ENCODE measurements at places on chromosomes 3 and 15.

DNA sequence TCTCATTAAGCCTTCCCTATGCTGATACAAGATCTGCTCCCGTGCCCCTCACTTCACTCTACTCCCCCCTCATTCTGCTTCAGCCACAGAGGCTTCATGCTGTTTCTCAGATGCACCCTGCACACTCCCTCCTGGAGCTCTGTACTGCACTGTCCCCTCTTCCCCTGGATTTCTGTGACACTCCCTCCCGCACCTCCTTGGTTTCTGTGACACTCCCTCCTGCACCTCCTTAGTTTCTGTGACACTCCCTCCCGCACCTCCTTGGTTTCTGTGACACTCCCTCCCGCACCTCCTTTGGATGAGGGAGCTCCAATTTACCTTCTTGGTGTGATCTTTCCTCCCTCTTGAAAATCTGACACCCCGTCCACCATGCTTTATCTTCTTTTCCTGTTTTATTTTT is 28.2 kb downstream of the BDH1 start:
- H3K27me3 ChIP-seq = no peaks in the 10 kb centered on the region
- H3K4me3 ChIP-seq = no peak overlapping the region
- H3K27ac ChIP-seq = no peak overlapping the region
- DNase-seq = no peak
- H3K36me3 ChIP-seq = no peaks in the 10 kb centered on the region

DNA sequence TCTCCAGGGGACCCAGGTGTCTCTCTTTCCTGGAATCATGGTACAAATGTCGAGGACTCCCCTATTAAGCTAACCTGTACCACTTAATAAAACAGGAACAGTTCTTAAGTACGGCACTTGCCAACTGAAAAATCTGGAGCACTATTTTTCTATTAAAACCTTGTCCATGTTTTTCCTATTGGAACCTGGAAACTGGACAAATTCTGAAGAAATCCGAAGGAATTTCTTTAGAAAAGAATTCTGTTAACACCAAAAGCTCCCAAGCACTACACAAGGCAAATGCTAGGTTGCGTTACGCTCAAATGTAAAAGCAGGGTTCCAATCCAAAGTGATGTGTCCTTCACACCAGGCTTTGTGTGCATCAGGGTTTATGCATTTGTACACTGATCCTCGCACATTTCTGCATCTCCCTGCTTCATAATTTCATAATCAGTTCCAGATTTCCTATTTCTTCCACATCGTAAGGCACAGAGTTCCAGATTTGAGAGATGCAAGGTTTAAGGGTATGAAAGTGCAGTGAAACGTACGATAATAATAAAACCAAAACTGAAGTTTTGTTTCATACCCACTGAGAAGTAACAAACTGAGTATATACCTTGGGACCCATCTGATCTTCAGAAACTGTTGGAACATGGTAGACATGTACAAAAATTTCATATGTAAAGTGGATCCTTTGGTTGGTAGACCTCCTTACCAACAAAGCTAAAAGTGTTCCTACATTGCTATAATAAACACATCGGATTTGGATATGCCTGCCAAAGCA is 132.1 kb upstream of the WNT5A start:
- H3K36me3 ChIP-seq = no peaks in the 10 kb centered on the region
- H3K4me1 ChIP-seq = no peaks in the 10 kb centered on the region
- no peak overlapping the region for H3K4me3 ChIP-seq
- H3K27me3 ChIP-seq = no peaks in the 10 kb centered on the region
- no peak overlapping the region for H3K27ac ChIP-seq
- DNase-seq = no peak

DNA sequence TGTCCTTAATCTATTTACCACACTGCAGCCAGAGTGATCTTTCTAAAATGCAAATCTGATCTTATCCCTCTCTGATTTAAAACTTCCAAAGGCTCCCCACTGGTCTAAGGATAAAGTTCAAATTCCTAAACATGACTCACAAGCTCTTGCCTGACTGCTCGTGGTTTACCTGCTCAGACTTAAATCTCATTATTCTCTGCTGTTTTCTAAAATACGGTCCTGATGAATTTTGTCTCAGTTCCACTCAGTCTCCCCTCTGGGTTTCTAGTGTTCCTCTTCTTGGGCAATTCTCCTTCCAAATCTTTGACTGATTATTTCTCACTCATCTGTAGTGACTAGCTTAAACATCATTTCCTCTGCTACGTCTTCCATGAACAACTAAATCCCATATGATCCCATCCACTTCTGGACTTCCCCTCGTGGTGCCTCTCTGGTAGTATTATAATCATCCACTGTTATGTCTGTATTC is 108.3 kb downstream of the P3H2 start:
- no peak for DNase-seq
- no peaks in the 10 kb centered on the region for H3K36me3 ChIP-seq
- H3K4me1 ChIP-seq = no peaks in the 10 kb centered on the region
- H3K27me3 ChIP-seq = no peaks in the 10 kb centered on the region
- H3K4me3 ChIP-seq = no peak overlapping the region

DNA sequence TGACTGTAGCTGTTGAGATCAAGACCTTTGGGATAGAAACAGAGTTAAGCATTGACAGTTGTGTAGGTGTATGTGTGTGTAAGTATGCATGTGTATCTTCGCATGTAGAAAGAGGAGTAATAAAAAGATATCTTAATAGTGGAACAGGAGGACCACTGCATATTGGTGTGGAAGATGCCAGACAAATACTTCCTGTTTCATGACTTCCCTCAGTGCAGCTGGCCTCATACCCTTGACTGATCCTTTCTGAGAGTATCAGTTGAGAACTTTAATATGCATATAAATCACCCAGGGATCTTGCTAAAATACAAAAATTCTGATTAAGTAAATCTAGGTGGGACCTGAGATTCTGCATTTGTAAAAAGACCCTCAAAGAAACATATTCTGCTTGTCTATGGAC is 8.5 kb upstream of the ZBED2 start:
- no peaks in the 10 kb centered on the region for H3K4me1 ChIP-seq
- no peak overlapping the region for H3K27ac ChIP-seq
- peaks cover 4% of the 10 kb centered on the region for H3K36me3 ChIP-seq
- no peak for DNase-seq
- peaks cover 4% of the 10 kb centered on the region for H3K27me3 ChIP-seq

DNA sequence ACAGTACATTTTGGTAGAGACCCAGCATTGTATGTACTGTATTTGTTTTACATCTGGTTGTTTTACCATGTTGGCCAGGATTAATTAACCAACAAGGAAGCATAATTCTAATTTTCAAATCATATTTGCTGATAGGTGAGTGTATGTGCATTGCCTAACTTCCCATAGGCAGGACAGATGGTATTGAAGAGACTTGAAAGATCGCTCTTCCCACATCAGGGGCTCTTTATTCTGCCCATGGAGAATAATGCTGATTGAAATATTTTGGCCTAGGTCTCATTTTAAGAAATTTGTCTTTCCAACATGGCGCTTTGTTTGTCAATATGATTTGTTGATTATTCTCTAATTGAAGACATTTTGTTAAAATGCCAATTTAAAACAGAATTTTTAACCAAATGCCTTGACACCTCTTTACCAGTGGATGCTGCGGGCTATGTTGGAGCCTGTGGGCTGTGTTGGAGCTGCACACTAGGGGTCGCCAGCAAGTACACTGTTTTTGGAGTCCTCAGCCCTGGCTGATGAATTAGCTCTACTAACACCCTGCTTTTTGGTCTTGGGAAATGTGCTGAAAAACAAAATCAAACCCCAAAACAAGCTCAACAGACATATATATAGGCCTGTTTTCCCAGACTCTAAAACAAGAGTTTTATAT is 5.3 kb downstream of the P2RY12 start:
- no peaks in the 10 kb centered on the region for H3K36me3 ChIP-seq
- no peak overlapping the region for H3K27ac ChIP-seq
- no peaks in the 10 kb centered on the region for H3K27me3 ChIP-seq
- no peak overlapping the region for H3K4me3 ChIP-seq

GRCh38 chr3:39011191-39011736 is 40.5 kb downstream of the SCN11A start:
- DNase-seq = no peak
- H3K4me1 ChIP-seq = no peaks in the 10 kb centered on the region
- H3K27ac ChIP-seq = no peak overlapping the region
- no peak overlapping the region for H3K4me3 ChIP-seq
- no peaks in the 10 kb centered on the region for H3K36me3 ChIP-seq
- H3K27me3 ChIP-seq = no peaks in the 10 kb centered on the region

DNA sequence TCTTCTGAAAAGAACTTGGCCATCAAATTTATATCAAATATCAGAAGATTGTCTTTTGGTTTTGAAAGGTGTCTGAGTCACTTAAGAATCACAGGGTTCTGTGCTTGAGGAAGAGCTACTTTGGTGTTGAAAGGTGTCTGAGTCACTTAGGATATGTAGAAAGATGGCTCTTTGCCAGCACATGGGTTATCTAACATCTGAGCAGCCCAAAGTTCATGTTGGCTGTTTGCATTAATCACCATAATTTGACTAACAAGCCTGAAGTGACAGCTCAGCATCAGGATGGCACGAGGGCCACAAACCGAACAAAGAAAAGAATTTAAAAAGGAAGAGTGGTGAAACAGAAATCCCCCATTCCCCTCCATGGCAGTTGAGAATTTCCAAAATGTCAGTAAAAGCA is 190.5 kb upstream of the CMC1 start:
- H3K4me3 ChIP-seq = no peak overlapping the region
- no peak overlapping the region for H3K27ac ChIP-seq
- no peaks in the 10 kb centered on the region for H3K4me1 ChIP-seq
- DNase-seq = no peak
- H3K27me3 ChIP-seq = no peaks in the 10 kb centered on the region

DNA sequence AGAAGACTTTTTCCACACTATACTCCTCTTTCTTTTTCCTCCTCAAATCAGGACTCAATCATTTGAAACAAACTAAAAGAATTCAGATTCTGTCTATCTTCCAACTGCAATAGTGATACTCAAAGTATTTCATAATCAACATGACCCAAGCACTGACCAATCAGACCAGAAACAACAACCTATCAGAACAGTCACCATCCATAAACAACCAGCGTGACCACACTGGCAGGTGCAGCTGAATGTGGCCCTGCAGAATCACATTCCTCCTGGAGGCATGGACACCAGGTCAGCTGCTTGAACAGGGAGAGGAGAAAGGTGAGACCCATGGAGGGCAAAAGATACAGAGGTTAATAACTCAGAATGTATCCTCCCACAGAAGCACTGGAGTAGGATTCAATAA is 13.3 kb downstream of the HRG start:
- no peaks in the 10 kb centered on the region for H3K36me3 ChIP-seq
- no peaks in the 10 kb centered on the region for H3K27me3 ChIP-seq
- no peak overlapping the region for H3K4me3 ChIP-seq
- no peaks in the 10 kb centered on the region for H3K4me1 ChIP-seq

DNA sequence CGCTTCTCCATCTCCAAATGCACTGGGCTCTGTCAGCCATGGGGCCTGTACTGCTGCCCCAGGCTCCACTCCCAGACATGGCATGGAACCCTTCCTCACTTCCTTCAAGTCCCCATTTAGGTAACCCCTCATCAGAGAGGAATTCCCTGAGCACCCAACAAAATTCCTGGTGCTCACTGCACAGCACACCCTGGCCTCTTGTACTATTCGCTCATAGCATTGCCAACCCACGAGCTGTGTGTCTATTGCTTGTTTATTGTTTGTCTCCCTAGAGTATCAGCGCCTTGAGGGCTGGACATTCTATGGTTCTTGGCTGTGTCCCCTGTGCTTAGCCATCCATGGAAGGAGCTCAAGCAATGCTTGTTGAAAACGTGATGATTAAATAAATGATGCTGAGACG is 46.1 kb upstream of the SLCO2A1 start:
- H3K27ac ChIP-seq = no peak overlapping the region
- H3K4me3 ChIP-seq = no peak overlapping the region
- no peaks in the 10 kb centered on the region for H3K27me3 ChIP-seq

DNA sequence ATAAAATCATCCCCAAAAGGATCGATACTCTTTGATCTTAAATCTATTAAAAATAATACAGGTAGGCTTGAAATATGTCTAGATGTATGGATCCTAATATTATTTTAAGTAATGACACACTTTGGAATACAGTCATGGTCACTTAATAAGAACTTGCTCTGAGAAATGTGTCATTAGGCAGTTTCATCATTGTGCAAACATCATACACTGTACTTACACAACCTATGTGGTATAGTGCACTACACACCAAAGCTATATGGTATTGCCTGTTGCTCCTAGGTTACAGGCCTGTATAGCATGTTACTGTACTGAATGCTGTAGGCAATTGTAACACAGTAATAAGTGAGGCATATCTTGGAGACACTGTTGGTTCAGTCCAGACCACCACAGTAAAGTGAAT is 307.1 kb downstream of the RAP2B start:
- no peak overlapping the region for H3K4me3 ChIP-seq
- no peaks in the 10 kb centered on the region for H3K36me3 ChIP-seq
- no peak overlapping the region for H3K27ac ChIP-seq
- no peak for DNase-seq
- no peaks in the 10 kb centered on the region for H3K4me1 ChIP-seq
- H3K27me3 ChIP-seq = no peaks in the 10 kb centered on the region

- H3K4me1 ChIP-seq = peaks cover 2% of the 10 kb centered on the region
- no peaks in the 10 kb centered on the region for H3K36me3 ChIP-seq
- no peak for DNase-seq
- H3K27me3 ChIP-seq = no peaks in the 10 kb centered on the region
Measured at GRCh38 chr3:134441321-134441720, 44.5 kb downstream of the ANAPC13 start.

DNA sequence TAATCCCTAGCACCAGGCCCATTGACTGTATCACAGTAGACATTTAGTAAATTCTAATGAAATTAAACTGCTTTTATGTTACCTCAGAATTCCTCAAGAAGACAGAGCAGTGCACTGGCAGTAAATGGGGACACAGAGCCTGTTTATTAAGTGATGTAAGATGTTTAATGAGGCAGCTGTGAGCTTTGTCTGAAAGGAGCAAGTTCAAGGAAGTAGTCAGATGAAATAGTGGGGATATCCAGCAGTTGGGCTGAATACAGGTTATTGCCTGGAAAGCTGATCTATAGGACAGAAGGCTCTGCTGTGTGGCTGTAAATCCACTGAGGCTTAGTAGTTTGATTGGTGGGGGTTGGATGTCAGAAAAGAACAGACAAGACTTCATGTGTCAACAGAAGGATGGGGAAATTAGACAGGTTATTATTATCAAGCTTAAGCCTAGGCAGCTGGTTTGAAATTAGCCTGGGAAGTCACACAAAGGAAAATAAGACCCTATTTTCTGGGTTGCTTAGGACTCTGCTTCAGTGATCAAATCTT is 62.2 kb downstream of the PFN2 start:
- H3K36me3 ChIP-seq = no peaks in the 10 kb centered on the region
- no peaks in the 10 kb centered on the region for H3K27me3 ChIP-seq
- DNase-seq = no peak
- H3K27ac ChIP-seq = no peak overlapping the region

DNA sequence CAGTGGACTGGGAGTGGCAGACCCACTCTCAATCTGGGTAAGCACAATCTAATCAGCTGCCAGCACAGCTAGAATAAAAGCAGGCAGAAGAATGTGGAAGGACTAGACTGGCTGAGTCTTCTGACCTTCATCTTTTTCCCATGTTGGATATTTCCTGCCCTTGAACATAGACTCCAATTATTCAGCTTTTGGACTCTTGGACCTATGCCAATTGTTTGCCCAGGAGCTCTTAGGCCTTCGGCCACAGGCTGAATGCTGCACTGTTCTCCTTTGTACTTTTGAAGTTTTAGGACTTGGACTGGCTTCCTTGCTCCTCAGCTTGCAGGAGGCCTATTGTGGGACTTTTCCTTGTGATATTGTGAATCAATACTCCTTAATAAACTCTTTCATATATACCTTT is 477.7 kb upstream of the ZNF385D start:
- no peak overlapping the region for H3K27ac ChIP-seq
- no peaks in the 10 kb centered on the region for H3K36me3 ChIP-seq
- no peaks in the 10 kb centered on the region for H3K27me3 ChIP-seq
- H3K4me3 ChIP-seq = no peak overlapping the region
- H3K4me1 ChIP-seq = no peaks in the 10 kb centered on the region

Measured in breast epithelium (tissue), 4 donors.